ENCODE measurements at places on chromosomes 4 and X.

DNA sequence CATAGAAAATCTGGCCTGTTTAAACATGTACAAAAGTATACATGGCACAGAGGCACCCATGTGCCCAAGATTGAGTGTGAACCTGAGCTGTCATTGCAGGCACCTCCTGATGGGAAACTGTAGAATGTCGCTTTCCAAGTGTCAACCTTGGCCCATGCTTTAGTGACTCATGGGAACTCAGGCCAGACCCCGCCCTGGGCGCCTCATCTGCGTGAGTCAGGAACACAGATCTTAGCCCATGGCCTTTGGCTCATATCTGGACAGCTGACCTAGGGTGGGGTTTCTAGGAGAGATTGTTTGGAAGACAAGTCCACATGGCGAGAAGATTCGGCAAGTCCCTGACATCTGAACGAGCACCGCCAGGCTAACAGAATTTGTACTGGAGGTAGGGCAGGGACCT, 50.0 kb downstream of the CYTL1 start:
- DNase-seq, result peak; percentile 91

GRCh38 chrX:36861601-36862000, 146.6 kb upstream of the FAM47C start:
- no peak for DNase-seq

DNA sequence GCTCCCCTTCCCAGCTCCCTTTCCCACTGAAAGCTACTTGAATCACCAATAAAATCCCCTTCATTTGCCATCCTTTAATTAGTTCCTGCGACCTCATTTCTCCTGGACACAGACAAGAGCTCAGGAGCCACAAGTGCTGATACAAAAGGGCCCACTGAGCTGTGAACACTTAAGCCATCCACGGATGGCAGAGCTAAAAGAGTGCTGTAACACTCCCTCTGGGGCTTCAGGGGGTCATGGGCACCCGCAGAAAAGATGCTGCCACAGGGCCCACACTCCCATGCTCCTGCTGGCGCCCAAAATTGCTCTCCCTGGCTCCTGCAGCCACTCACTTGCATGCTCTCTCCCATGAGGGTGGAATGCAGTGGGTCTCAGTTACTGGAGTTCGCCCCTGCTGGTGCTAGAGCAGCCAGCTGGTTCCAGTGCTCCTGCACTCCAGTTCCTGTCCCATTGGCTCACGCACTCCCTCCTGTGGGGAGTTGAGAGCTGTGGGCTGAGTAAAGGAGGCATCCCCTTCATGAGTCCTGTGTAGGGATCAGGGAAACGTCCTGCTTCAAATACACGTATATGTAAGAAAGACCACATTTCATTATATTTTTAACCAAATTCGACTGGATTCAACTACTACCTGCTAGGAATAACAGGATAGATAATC, 1291.0 kb downstream of the ARAP2 start:
- DNase-seq, result no peak

DNA sequence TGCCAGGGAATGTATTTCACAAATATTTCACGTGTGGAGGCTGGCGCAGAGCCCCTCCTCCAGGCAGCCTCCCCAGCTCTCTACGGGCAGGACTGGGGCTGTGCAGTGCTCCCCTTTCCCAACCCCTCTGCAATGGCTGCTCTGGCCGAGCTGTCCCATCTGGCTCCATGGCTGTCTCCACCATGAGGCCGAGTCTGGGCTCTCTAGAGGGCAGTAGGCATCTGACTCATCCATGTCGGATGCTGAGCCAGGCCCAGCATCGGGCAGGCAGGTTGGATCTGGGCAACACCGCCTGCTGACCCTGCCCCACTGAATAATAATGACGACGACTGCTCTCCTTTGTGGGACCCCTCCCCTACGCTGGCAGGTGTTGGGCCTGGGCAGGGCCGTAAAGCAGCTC, 11.0 kb upstream of the SH3TC1 start:
- DNase-seq, result no peak

- no peak for DNase-seq
Measured at GRCh38 chr4:83054928-83055327, 19.9 kb downstream of the COPS4 start.

- DNase-seq, result no peak
Measured at GRCh38 chrX:63436865-63437264, 85.7 kb upstream of the SPIN4 start.

DNA sequence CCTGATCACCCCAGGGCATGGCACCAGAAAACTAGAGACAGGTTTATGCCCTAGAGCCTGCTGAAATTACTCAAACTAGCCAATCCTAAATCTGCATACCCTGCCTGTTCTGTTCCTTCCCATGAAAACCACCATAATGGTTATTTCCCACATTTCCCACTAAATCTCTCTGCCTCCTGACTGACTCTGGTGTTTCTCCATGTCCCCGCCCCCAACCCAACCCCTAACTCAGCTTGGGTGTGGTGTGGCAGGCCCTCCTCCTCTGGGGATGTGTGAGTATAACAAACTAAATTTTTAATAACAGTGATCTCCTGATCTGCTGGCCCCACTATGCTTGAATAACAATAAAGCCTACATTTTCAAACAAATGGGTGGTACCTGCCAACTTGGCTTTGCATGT, 35.5 kb upstream of the C4orf54 start:
- no peak for DNase-seq

GRCh38 chr4:140689623-140690022, 66.6 kb downstream of the TBC1D9 start:
- DNase-seq, result no peak

GRCh38 chr4:64385220-64385619, 24.0 kb downstream of the TECRL start:
- DNase-seq, result no peak

- no peak for DNase-seq
Measured at GRCh38 chrX:129641941-129642340, 12.8 kb downstream of the APLN start.

GRCh38 chr4:14178421-14178820, 550.9 kb upstream of the BOD1L1 start:
- no peak for DNase-seq

GRCh38 chr4:19689511-19689910, 562.2 kb upstream of the SLIT2 start:
- DNase-seq, result no peak

- DNase-seq, result no peak
Measured at GRCh38 chrX:91108761-91109160, 325.9 kb upstream of the PABPC5 start.

GRCh38 chr4:122914938-122915337, 7.5 kb downstream of the NUDT6 start:
- no peak for DNase-seq

DNA sequence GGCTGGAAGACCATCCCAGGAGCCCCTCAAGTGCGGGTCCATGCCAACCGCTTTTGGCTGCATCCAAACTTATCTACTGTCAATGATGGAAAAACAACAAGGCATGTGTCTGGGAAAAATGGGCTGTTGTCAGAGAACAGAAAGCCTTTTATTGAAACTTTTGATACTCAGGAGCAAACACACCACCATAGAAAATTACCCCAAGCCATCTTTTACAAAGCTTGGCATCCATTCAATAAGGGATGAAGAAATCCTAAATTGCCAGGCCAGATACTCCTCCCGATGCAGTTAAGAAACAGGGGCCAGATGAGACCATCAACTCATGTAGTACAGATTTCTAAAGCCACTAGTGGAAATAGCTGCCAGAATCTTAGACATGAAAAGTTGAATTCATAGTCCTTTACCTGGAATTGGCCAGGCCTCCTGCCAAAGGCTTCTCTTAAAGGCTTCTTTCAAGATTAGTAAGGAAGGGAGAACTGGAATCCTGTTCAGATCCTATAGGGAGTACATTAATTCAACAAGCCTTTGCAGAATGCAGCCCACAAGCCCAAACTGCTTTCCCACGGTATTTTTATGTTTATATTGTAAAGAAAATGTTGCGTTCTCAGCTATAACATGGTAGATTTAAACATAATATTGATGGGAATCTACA, 145.4 kb upstream of the MAP3K15 start:
- no peak for DNase-seq

GRCh38 chr4:124631760-124632159, 80.8 kb downstream of the ANKRD50 start:
- no peak for DNase-seq

GRCh38 chrX:13433298-13433605, 113.4 kb upstream of the ATXN3L start:
- no peak for DNase-seq

DNA sequence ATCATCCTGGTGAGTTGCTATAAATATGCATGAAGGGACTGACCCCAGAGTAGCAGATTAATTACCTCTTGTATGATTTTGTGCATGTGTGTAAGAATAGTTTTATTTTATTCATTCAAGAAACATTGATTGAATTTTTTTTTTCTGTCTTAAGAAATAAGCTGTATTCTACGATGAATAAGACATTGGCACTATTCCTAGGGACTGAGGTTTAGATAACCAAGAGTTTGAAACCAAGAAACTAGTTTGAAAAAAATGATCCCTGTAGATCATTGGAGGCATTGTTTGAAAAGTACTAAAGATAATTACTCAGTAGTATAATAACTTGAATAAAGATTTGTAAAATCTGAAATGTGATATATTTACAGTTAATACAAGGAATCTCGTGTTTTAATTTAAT, 1086.9 kb downstream of the PCDH7 start:
- no peak for DNase-seq

- DNase-seq, result no peak
Measured at GRCh38 chr4:33107814-33108213, 2387.6 kb downstream of the PCDH7 start.

DNA sequence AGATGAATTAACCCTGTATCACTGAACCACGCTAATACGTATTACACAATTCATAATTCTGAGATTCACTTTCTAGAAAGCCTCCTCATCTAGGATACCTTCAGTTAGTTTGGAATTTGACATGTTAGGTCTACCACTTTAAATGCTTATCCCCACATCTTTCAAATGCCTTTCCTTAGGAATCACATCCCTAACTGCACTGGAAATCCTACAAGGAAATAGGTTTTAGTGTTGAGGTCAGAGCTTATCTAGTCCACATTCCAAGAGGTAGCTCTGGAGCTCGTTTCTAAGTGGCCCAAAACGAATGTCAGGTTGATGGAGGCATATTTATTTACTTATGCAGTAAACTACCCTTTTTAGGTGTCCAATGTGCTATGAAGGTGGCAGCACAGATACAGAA, 18.0 kb downstream of the PDHA1 start:
- no peak for DNase-seq

DNA sequence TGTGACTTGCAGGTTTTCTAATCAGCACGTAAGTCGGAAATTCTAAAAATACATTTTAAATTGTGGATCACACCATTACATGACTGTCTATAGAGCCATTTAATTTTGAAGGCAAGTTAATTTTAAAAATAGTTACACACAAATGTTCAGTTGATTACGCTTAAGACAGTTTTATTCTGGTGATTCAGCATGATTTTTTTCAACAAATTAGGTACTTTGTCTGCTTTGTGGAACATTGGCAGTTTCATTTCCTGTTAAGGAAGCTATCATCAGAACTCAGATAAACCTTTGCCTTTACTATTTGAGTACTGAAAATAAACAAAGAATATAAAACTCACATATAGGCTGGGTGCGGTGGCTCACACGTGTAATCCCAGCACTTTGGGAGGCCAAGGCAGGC, 19.5 kb downstream of the SAT1 start:
- no peak for DNase-seq

- no peak for DNase-seq
Measured at GRCh38 chrX:35444671-35445355, 353.3 kb upstream of the MAGEB16 start.

DNA sequence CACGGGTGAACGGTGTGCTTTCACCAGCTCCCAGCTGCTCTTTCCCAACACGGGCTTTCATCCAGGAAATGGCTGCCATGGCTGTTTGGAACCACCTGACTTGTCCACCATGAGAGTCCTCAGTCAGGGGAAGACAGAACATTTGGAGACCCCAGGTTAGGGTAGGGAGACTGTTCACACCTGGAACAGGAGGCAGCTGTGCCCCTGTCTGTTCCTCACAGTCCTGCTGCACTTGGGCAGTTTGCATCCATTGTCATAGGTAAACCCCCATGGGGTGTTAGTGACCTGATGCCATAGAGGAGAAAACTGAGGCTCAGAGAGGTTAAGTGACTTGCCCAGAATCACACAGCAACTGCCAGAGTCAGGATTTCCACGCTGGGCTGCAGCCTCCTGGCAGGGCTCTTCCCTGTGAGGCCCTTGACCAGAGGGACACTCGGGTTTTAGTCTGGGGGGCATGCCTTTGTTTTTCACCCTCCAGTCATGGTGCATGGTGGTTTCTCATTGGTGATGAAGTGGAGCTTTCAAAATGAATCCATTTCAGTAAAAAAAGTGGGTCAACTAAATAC, 54.5 kb downstream of the TRMT44 start:
- DNase-seq, result no peak

DNA sequence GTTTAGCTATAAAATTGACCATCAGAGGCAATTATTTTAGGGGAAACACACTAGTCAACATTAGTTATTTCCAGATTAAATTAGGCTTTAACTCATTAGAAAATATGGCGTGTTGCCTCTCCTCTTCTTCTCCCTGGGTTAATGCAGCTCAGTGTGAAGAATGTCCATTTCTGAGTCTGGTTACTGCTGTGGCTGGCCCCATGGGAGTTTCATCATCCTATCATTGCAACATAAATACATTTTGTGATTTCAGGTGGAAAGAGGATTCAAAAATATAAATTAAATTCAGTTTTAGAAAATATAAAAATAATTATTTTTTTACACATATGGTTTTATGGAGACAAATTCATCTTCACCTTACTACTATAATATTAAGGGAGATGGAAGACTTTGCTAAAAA, 288.5 kb upstream of the ARSJ start:
- DNase-seq, result no peak

DNA sequence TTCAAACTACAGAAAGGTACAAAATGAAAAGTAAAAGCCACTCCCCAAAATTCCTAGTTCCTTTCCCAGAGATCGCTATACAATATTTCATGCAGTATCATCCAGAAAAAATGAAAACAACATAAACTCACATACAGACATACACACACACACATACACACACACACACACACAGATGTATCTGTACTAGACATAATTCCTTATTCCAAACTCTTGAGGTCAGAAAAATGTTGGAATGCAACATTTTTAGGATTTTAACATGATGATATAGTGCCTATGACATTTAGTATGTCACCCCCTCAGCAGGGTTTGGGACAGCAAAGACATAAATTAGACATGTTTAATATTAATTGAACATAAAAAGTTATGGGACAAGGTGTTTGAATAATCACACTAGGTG, 73.4 kb upstream of the LHFPL1 start:
- no peak for DNase-seq

GRCh38 chr4:172344308-172344938, 531.2 kb downstream of the GALNTL6 start:
- DNase-seq, result no peak

GRCh38 chr4:42574870-42575430, 82.0 kb downstream of the ATP8A1 start:
- no peak for DNase-seq

DNA sequence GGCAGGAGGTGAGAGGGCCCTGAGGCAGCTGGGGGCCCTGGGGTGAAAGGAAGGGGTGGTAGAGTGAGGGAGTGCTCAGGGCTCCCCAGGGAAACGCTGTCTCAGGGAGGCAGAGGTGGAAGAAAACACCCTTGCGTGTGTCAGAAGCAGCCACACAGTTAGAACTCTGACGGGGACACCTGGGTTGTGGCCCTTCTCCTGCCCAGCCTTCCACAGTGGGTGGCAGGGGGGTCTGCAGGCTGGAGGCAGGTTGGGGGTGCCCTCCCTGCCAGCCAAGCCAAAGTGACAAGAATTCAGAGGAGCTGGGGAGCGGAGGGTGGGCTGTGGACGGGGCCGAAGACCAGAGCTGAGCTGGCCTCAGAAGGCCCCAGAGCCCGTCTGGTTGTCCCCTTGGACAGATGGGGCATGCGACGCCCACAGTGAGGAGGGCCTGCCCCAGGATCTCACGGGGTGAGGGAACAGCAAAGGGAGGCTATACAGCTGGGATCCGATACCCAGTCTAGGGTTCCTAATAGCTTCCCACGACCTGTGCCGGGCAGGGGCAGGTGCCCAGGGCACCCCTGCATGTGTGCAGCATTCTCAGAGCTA, 105.2 kb upstream of the ADRA2C start:
- no peak for DNase-seq

Data from vagina (tissue), 2 donors.